ENCODE measurements at places on chromosomes 3 and 15.

GRCh38 chr15:85547386-85547785 lies 167.0 kb downstream of the AKAP13 start:
- DNase-seq = no peak

GRCh38 chr15:68725736-68726135 lies 95.0 kb downstream of the ANP32A start:
- no peak for DNase-seq

DNA sequence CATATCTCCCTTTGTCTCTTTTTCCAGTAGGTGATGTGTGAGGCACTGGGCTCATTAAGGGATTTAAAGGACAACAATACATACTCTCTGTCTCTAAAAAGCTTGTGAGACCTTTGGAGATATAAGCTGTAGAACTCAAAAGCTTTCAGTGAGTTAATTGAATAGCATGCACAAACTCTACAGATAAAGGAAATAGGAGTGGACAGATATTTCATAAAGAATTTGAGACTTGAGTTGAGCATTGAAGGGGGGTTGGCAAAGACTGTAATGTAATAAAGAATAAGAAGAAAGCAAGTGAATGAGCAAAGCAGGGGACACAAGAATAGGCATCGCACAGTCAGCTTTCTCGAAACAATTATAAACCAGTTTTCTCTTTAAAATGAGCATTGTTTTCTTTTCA lies 583.4 kb upstream of the DPPA4 start:
- no peak for DNase-seq

DNA sequence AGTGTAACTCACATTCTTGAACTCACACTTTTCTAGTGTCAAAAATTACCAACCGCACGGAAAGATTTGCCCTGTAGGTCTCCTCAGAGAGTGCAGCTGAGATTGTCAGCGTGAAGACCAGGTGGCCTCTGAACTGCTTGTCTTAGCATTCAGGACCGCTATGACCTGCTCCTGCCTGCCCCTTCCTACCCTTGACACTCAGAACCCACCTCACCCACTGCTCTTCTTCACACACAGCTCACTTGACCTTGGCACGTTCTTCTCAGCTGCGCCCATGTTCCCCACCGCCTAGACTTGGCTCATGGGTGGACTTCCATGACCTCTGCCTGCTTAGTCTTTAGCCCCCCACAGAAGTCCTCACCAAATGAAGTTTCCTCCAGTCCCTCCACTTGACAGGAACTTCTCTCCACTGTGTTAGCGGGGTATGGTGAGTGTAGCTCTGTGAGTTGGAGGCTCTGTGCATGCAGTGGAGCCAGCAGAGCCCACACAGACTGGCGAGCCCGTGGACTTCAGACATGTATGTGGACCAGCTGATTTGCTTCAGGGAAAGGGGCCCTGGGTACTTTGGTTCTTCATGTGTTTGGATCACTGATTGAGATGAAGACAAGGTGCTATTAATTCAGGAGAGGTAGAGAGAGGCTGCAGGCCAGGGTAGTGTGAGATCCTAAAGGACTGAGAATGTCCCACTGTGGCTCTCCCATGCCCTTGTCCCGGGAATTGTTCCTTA lies 221.3 kb downstream of the OPA1 start:
- DNase-seq = no peak

- no peak for DNase-seq
Measured at GRCh38 chr3:171829841-171830517, 13.2 kb upstream of the TMEM212 start.

GRCh38 chr3:30198162-30198561 lies 408.2 kb upstream of the TGFBR2 start:
- DNase-seq = no peak

DNA sequence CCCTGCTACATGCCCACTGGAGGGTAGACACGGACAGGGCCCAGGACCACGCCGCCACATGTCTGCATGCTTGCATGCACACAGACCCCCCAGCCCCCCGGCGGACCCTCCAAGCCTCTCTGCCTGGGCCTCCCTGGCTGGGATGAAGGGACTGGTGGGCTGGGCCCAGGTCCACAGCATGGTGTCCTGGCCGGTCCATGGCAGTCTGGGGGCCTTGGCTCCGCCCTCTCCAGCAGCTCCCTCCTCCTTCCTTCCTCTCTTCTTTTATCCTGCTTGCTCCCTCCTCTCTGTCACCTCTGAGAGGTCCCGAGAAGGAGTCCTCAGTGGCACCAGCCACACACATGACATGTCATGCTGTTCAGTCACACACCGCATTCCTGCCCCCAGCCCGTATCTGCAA lies 24.5 kb downstream of the DUSP7 start:
- DNase-seq = no peak

DNA sequence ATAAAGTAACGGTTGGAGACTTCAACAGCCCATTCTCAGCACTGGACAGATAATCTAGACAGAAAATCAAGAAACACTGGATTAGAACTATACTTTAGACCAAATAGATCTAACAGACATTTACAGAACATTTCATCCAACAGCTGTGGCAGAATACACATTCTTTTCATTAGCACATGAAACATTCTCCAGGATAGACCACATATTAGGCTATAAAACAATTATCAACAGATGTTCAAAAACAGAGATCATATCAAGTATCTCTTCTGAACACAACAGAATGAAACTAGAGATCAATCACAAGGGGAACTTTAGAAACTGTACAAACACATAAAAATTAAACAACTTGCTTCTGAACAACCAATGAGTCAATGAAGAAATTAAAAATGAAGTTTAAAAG lies 133.3 kb downstream of the ADAM10 start:
- no peak for DNase-seq

DNA sequence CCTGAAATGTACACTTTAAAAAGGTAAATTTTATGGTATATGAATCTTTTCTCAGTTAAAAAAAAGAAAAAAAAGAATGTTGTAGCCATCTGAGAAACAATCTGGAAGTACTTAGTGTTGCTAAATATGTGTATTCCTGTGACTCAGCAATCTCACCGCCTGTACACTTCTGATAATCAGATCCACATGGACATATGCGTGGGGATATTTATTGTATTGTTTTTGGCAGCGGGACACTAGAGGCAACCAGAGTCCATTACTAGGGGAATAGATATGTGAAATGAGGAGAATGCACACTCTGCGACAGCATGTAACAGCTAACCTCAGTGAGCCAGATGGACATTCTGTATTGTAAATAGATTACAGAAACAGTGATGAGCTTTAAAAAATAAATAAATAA lies 65.4 kb downstream of the AQP9 start:
- no peak for DNase-seq

DNA sequence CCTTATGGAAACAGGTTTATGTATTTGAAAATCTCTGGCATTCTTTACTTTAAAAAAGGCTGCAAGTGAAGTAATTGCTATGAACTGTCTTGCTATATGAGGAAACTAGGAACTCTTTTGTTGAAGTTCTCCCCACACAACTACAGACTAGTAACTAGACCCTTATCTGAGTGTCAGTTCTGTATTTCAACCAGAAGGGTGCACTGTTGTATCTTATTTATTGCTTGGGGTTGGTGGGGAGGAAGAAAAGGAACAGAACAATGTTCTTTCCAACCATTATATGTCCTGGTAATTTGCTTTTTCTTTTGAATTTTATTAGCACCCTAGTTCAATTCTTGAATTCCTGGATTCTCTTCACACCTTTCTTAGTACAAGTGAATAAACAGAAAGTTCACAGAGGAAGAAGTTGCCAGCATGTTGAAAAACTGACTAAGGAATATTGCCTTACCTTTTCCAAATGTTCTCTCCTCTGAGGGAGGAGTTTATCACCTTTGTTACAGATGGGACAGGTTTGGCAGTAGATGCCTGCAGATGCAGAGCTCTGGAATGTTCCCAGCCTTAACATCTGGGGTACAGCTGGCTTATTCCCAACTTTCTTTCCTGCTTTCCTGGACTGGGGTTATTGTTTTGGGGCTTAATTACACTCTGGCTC lies 162.4 kb upstream of the CFAP20DC start:
- DNase-seq = no peak

- DNase-seq = peak; percentile 23
Measured at GRCh38 chr3:125310623-125311081, 64.5 kb downstream of the ZNF148 start.

DNA sequence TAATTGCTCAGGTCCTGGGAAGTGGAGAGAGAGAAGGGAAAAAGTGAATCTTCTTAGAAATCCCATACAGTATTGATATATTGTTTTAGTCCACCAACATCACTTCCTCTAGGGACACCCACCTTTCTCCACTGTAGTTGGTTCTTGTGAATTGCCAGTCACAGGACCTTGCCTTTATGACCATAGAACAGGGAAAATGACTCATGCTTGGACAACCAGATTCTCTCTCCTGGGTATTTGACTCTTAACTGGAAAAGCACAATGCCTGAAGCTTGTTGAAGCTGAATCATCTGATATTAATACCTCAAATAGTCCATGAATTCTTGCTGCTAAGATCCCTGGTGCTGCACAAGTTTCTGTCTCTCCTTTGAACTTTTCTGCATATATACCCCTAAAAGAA lies 32.5 kb upstream of the DCLK3 start:
- DNase-seq = no peak

DNA sequence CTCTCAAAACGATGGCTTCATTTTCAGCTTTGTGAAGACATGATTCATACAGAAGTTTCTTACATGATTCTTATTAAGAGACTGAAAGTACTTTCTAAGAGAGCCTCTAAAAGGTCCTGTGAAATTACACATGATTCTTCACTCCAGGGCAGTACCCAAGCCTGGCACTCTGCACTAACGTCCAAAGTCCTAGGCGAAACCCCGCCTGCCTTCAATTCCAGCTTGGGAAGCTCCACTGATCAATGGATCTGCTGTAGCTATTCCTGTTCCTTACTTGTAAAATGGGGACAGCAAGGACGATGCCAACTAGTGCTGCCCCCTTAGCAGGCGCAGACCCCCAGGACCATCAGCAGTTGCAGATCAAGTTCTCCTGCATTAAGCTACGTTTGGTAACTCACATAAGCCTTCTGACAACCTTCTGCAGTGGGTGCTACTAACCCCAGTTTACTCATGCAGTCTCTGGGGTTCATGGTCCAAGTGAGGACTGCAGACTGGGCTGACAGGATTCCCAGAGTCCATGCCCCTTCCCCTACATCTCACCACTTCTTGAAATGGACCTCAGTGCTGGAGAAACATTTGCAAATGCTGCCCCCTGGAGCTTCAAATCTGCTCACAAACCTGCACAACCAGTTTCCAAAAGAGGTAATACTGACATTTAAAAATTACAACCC lies 10.6 kb downstream of the CHCHD4 start:
- DNase-seq = no peak

DNA sequence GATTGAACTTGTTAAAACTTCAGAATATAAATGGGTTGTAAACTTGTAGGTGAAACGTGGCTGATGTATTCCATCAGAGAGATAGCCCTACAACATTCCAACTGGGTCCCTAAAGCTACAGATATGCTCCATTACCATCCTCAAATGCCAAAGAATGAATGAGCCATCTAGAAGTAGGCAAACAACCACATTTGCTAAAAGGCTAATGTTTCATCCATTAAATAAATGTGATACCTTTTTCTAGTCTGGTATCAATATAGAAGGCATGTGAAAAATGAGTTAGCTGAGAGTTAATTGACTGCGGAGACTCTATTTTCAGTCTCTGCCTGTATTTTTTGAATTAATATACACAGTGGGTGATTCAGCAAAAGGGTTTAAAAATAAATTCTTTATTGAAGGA lies 203.8 kb downstream of the RBMS3 start:
- no peak for DNase-seq

DNA sequence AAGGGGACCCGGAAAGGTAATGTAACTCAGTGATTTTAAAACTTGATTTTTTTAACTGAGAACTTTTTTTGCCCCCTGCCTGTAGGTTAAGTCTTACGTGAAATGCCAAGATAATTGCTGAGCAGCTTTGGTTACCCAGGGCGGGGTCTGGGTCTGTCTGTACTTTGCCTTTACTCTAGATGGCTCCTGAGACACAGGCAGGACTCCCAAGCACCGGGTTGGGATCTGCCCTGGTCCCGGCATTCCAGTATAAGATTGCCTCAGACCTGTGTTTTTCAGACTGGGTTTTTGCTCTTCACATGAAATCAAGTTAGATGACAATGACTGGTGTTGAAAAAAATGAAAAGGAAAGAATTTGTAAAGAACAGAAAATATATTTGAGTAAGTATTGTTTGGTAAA lies 40.3 kb downstream of the WDR76 start:
- no peak for DNase-seq

- no peak for DNase-seq
Measured at GRCh38 chr3:29534006-29534405, 253.1 kb downstream of the RBMS3 start.

- DNase-seq = no peak
Measured at GRCh38 chr3:60160822-60161748, 1090.2 kb downstream of the FHIT start.

GRCh38 chr3:56131974-56132590 lies 336.2 kb downstream of the ERC2 start:
- no peak for DNase-seq

Measured in effector memory CD4-positive, alpha-beta T cell (primary cell).